GM18507 (cell line): ENCODE measurements at places on chromosomes 16 and 17.

DNA sequence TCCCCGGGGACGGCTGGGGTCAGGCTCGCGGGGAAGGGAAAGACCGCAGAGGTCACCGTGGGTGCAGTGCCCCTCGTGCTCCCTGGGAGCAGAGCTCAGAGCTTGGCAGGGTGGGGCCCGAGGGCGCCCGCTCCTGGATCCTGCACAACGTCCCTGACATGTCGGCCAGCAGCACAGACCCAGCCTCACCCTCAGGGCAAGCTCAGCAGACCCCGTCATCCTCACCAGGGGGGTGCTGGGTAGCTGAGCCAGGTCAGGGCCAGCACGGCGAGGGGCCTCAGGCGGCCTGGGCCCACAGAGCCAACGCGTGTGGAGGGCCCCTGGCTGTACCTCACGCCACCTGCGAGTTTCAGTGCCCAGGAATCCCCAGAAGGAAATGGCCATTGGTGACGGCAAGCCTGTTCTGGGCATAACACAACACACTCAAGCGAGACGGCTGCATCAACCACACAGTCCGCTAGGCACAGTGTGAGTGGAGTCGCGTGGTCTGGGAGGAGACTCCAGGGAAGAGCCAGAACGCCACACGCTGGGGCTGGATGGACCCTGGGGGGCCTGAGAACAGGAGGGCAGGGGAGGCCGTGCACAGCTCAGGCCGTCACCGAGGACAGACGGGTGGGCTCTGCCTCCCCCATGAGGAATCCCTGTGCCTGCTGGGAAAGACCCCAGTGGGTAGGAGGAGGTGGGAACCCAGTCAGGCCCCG is 60.3 kb downstream of the ZNF778 start:
- no peak for DNase-seq

- no peak for DNase-seq
Observed at GRCh38 chr17:70144260-70144846, 25.0 kb upstream of the KCNJ2 start.

- no peak for DNase-seq
Observed at GRCh38 chr17:34673516-34673915, 94.1 kb downstream of the TMEM132E start.

- no peak for DNase-seq
Observed at GRCh38 chr17:17913695-17914332, 58.4 kb downstream of the TOM1L2 start.

DNA sequence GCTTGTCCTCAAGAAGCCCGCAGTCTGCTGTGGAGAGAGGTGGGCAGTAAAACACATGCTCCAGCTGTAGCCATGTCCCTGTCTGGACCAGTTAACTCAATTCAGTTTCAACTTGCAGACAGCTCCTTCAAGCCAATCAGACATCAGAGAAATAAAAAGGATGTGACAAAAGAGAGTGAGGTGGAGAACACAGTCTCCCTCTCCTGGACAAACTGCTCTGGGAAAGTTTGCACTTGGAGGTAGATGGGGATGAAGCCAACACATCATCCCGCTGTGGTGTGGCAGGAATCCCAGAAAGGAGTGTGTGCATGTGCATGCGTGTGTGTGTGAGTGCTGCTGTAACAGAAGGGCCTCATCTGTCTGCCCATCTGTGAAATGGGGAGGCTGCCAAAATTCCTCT is 358.6 kb upstream of the ASIC2 start:
- DNase-seq = no peak

- no peak for DNase-seq
Observed at GRCh38 chr17:7043497-7044198, at the start of gene SLC16A11. Gene SLC16A11, minus strand, starts transcription at chr17:7044092. Its CDS starts 579 bp downstream, at chr17:7043513.

DNA sequence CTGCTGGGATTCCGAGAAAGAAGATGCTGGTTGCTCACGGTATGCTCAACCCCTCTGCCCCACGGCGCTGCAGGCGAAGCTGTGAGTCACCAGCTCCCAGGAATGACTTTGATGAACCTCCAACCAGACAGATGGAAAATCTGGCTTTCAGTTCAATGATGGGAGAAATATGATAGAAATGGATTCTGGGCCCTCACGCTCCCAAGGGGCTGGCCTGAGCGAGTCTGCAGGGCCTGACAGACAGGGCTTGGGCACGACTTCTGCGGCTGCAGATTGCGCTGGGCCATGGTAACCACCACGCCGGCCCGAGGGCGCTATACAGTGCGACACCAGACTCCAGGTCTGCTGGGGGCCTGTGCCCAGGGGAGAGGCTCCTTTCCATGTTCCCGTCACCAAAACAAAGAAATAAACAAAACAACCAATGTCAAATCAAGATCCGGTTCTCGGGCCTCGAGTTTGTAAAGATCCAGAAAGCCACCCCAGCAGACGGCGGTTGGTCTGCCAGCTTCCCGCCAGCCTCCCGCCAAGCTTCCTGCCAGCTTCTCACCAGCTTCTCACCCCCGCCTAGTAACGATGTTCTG is 11.1 kb upstream of the ABR start:
- DNase-seq = no peak

DNA sequence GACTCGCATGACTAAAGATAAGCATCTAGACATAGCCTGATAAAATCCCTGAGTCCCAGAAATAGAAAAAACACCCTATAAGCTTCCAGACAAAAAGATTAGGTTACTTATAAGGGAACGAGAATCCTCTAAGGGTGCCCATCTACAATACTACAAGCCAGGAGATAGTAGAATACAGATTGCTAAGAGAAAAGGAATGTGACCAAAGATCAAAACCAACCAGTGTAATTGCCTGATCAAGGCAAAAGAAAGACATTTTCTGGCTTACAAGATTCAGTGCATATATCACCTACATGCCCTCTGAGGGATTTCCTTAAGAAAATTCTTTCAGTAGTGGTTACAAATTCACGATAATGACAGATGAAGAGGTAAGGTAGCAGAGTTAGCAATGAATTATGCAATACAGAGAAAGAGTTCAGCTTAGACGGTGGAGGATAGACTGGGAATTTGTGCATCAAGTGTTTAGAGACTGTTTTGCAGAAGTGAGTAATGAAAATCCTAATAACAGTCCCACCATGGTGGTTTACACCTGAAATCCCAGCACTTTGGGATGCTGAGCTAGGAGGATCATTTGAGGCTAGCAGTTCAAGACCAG is 35.0 kb downstream of the BCL7C start:
- no peak for DNase-seq
